ENCODE measurements at places on chromosomes 16 and 17. TPM values are rescaled to one million over a fixed set of nuclear protein-coding genes. Genes with fewer than 3 reads are reported as not detected.
A peak's percentile ranks its signal among the peaks of the same experiment; 100 is the strongest.

DNA sequence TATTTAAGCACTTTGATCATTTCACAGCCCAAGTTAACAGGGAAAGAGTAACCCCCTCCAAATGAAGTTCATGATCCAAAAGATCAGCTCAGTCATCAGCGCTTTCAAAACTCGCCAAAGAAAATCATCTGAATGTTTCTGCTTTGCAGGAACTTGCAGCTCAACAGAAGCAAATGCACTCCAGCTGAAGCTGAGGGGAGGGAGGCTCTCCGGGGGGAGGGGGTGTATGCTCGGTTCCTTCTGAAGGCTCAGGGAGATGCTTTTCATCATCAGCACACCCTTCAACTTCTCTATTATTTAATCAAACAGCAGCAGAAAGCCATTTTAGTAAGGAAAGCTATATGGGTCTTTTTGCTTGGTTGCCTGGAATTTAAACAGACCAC lies 24.4 kb upstream of the ERN1 start:
- no peak overlapping the region for H3K4me3 ChIP-seq
- H3K27me3 ChIP-seq: no peaks in the 10 kb centered on the region
- H3K4me1 ChIP-seq: peaks cover 54% of the 10 kb centered on the region
- peak overlapping the region; percentile 34 for H3K27ac ChIP-seq

DNA sequence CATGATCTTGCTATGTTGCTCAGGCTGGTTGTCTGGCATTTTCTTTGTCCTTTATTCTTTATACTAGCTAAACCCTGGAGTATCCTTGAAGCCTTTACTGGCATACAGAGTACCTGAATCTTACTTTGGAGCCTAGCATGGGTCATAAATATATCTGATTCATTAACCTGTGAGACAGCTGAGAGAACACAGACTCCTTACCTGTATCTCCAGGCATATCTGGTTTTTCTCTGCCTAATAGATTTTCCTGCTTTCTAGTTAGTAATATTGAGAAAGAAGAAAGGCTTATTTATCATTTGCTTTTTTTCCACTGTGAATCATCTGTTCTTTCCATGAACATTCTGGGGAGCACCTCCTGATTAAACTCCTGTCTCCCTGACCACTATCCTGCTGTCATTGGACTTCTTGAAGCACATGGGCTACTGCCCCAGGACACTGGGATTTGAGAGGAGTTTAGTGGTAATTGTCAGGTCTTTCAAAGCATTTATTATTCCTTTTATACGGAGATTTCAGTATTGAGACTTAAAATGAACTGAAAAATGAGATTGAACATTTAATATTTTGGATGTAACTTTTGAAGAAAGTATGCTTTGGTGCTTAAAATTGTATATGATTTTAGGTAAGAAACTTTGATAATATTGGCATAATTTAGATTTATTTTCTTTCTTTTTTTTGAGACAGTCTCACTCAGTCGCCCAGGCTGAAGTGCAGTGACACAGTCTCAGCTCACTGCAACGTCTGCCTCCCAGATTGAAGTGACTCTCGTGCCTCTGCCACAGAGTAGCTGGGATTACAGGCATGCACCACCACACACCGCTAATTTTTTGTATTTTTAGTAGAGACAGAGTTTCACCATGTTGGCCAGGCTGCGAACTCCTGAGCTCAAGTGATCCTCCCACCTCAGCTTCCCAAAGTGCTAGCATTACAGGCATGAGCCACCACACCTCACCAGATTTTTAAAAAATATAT lies 8.6 kb downstream of the PDP2 start:
- peaks cover 14% of the 10 kb centered on the region for H3K36me3 ChIP-seq
- DNase-seq: no peak

GRCh38 chr17:43816336-43817320 lies 16.3 kb downstream of the MPP3 start:
- peaks cover 11% of the 10 kb centered on the region for H3K4me1 ChIP-seq
- H3K27ac ChIP-seq: no peak overlapping the region
- no peak overlapping the region for H3K4me3 ChIP-seq
- no peaks in the 10 kb centered on the region for H3K27me3 ChIP-seq
- H3K36me3 ChIP-seq: peaks cover 22% of the 10 kb centered on the region

SLC6A4 gene
- total RNA-seq: not detected

- no peak overlapping the region for H3K27ac ChIP-seq
- no peaks in the 10 kb centered on the region for H3K27me3 ChIP-seq
- H3K4me1 ChIP-seq: peaks cover 25% of the 10 kb centered on the region
- no peak overlapping the region for H3K4me3 ChIP-seq
- no peak for DNase-seq
- H3K36me3 ChIP-seq: no peaks in the 10 kb centered on the region
These were observed 781.6 kb upstream of the SOX9 start for GRCh38 chr17:71339206-71339605.

JUP gene
- 18.8 TPM for total RNA-seq

LRRC37B gene
- total RNA-seq: 12.5 TPM

GRCh38 chr16:79949417-79949816 lies 348.9 kb upstream of the MAF start:
- H3K27me3 ChIP-seq: peaks cover 10% of the 10 kb centered on the region
- no peak overlapping the region for H3K27ac ChIP-seq
- no peak overlapping the region for H3K4me3 ChIP-seq
- H3K36me3 ChIP-seq: no peaks in the 10 kb centered on the region

VASN gene
- total RNA-seq: 81.8 TPM

- no peak for DNase-seq
- no peaks in the 10 kb centered on the region for H3K27me3 ChIP-seq
- H3K27ac ChIP-seq: no peak overlapping the region
- no peaks in the 10 kb centered on the region for H3K4me1 ChIP-seq
- no peaks in the 10 kb centered on the region for H3K36me3 ChIP-seq
These were observed 3.2 kb downstream of the MPV17L start for GRCh38 chr16:15398618-15399316.
